Activated CD4-positive, alpha-beta memory T cell treated with anti-CD3 and anti-CD28 coated beads, Interleukin-2, amount 10 ng/mL, durations not matched to agents 7 days and 5 days (primary cell): ENCODE measurements at places on chromosomes 2 and 18. TPM values are rescaled to one million over a fixed set of nuclear protein-coding genes. Genes with fewer than 3 reads are reported as not detected.

DNA sequence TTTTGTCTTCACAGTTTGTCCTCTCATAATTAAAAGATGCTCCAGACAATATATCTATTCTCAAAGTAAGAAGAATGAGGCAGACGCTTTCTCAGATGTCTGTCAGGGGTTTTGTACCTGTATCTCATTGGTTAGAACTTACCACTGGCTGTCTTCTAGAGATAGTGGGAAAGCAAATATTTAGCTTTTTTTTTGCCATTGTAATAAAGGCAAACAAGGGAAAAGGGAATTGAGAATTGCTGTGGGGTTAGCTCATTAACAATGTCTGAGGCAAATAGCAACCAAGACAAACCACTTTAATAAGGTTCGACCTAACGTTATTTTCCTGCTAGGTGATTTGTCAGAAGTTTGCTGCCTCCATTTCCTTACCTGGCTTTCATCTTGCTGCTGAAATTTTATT lies 30.0 kb downstream of the ZNF638 start:
- DNase-seq = no peak
- no peak overlapping the region for H3K27ac ChIP-seq
- no peaks in the 10 kb centered on the region for H3K27me3 ChIP-seq

- H3K27ac ChIP-seq = no peak overlapping the region
- no peak overlapping the region for H3K4me3 ChIP-seq
- no peaks in the 10 kb centered on the region for H3K36me3 ChIP-seq
- H3K27me3 ChIP-seq = peaks cover 6% of the 10 kb centered on the region
- H3K4me1 ChIP-seq = no peaks in the 10 kb centered on the region
Observed at GRCh38 chr2:134550566-134551164, 168.1 kb downstream of the TMEM163 start.

CFAP65 gene
- total RNA-seq = not detected

KIF5C gene
- total RNA-seq = 14.7 TPM

ADRA2B gene
- not detected for total RNA-seq
